ENCODE measurements at places on chromosomes 5 and 9.

DNA sequence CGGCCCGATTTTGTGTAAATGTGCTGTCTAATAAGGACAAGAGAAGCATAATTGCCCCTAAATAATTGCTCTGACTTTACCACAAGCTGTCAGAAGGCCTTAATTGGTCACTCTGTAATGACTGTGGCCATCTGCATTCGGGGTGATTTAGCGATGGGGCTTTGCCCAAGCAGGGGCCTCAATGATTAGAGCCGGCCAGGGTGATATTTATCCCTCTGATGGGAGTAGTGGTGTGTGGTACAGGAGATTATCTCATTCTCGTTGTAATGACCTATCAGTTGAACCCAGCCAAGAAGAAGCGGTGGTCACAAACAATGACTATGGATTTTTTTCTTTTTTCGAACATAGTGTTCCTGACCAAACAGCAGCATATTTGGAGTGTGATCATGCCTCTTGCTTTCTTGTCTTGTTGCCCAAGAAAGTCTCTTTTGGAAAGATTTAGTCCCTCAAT lies 72.0 kb upstream of the SAP30L start:
- DNase-seq: no peak

- no peak for DNase-seq
Observed at GRCh38 chr5:84385705-84386104, 1.0 kb upstream of the EDIL3 start.

DNA sequence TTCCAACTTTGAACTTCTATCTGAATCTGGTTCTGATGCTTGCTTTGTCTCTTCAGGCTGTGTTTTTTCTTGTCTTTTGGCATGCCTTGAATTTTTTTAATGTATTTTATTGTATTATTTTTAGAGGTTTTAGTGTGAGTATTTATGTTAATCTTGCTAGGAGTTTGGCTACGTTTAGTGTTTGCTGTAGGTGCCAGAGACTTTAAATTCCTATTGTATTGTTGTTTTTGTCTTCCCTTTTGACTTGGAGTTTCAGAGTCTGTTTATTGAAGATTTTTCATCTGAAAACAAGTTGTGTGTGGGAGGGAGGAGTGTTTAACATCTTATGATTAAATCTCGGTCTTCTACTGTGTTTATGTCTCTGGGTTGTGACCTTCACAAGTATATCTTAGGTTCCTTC lies 956.8 kb downstream of the TLE1 start:
- no peak for DNase-seq

DNA sequence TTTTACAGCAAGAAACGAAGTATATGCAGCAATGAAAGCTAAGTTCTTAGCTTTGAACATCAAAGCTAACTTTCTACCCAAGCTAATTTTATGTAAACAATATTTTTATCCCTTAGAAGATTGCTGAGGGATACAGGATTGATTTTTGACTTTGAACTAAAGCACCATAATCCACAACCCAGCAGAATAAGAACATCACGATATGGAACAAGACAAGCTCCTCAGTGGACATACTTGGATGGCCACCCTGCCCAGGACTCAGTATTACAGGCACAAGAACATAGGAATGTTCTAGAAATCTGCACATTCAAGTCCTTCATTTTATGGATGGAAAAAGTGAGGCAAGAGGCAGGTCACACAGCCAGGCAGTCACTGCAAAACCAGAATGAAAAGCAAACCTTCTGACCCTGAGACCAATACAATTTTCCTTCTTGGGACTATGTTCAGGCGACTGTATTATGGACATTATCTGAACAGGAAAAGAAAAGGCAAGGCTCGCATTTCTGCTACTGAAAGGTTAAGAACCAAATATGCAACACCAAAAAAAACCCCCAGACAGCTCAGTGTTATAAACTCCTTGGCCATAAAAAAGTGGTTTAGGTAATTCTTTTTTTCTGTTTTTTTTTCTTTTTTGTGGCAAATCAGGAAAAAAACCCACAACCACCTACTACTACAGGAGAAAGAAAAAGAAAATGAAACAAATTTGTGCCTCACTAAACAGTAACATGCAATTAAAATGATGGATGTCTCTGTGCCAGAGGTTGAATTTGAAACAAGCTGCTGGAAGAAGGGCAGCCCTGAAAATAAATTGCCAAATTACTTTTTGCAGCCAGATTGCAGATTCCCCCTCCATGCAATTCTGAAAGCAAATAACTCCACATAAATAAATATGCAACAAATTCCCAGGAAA lies 25.4 kb downstream of the EPB41L4B start:
- no peak for DNase-seq

- peak; percentile 1 for DNase-seq
Observed at GRCh38 chr5:94903726-94904125, 285.3 kb downstream of the SLF1 start.

DNA sequence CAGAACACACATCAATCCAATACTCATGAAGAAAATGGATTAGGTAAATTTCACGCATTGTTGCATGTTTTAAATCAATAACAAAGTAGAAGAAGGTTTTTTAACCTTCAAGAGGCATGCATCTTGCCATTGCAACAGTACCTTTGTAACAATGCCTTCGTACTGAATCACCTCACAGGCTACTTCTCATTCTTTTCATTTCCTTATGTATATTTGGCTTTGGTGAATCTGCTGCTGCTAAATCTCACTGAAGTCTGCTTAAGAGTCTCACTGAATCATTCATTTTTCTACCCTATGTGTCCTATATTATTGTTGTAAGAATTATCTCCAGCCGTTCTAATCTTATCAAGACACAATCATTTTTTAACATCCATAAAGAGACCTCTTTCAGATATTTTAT lies 152.5 kb downstream of the CDH10 start:
- DNase-seq: no peak

GRCh38 chr9:111969061-111969460 lies 72.4 kb downstream of the UGCG start:
- peak; percentile 64 for DNase-seq

GRCh38 chr9:28135549-28135948 lies 562.3 kb upstream of the C9orf72 start:
- no peak for DNase-seq

GRCh38 chr5:95163079-95163478 lies 121.8 kb downstream of the MCTP1 start:
- DNase-seq: no peak

DNA sequence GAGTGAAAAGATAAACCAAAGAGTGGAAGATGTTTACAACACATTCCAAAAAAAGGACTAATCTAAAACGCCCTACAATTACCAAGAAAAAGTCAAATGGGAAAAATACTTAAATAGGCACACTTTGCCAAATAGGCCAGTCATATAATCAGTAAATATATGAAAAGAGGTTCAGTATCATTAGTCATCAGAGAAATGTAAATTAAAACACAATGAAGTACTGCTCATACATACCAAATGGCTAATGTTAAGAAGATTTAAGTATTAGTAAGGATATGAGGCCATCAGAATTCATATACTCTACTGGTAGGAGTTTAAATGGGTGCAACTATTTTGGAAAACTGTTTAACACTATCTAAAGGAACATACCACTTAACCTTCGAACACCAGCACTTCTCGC lies 47.6 kb downstream of the ZDHHC21 start:
- DNase-seq: peak; percentile 14

- peak; percentile 66 for DNase-seq
Observed at GRCh38 chr5:78537821-78538220, 110.8 kb downstream of the LHFPL2 start.

- DNase-seq: no peak
Observed at GRCh38 chr9:113506090-113506589, 42.6 kb downstream of the RGS3 start.

DNA sequence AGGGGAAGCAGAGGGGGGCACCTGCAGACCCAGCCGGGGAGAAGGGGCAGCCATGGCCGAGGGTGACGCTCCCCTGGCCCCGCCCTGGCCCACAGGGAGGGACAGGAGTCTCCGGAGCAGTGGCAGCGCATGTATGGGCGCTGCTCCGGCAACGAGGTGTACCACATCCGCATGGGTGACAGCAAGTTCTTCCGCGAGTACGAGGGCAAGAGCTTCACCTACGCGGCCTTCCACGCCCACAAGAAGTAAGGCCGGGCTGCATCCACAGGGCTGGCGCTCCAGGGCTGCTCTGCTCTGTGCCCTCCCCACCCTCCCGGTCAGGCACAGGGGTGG lies 68.2 kb downstream of the KCNT1 start:
- DNase-seq: no peak

DNA sequence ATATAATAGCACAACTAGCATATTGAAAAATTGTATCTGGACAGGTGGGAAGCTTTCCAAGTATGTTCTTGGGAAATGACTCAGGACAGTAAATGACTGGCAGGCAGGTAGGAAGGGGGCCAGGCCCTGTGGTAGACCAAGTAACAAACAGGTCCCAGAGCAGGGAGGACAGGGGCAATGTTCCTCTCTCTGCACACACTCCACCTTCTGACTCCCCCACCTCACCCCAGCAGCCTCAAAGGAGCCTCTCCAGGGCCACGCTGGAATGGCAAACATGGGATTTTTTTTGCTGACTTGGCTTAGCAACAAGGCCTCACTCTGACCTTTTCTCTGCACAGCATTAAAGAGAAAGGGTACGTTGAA lies 31.1 kb upstream of the IQGAP2 start:
- no peak for DNase-seq

DNA sequence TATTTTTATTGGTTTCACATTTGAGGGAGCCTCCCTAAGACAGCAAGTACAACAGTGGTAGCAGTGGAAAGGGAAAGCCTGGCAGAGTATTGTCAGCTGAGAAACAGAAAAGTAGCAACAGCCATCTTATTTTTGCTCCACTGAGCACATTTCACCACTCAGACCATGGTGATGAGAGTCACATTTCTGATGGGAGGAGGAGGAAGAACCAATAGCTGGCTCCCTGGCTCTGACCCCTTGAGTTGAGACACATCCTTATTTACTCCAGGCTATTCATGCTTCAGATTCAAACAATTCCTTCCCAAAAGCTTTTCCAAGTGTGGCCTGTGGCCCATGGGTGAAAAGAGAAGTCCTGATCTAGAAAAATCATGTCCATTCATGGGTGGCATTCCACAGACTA lies 236.3 kb downstream of the ARHGAP26 start:
- DNase-seq: no peak

- no peak for DNase-seq
Observed at GRCh38 chr9:78674874-78675273, 377.9 kb downstream of the PSAT1 start.

DNA sequence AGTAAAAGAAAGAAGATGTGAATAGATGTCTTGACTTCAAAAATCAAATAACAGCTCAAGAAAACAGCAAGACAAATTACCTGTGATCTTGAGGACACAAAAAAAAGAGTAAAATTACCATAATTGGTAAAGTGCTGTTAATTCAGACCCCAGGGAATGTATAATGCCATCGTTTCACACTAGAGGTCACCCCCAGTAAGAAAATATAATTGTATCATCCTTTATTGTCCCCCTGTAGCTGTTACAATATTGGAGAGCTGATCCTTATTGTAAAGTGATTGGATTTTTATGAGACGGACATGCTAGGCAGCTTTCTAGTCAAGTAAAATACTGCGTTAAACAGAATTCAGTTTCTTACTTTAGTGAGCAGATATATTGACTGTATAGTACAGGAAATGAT lies 377.0 kb downstream of the TLE1 start:
- peak; percentile 5 for DNase-seq

DNA sequence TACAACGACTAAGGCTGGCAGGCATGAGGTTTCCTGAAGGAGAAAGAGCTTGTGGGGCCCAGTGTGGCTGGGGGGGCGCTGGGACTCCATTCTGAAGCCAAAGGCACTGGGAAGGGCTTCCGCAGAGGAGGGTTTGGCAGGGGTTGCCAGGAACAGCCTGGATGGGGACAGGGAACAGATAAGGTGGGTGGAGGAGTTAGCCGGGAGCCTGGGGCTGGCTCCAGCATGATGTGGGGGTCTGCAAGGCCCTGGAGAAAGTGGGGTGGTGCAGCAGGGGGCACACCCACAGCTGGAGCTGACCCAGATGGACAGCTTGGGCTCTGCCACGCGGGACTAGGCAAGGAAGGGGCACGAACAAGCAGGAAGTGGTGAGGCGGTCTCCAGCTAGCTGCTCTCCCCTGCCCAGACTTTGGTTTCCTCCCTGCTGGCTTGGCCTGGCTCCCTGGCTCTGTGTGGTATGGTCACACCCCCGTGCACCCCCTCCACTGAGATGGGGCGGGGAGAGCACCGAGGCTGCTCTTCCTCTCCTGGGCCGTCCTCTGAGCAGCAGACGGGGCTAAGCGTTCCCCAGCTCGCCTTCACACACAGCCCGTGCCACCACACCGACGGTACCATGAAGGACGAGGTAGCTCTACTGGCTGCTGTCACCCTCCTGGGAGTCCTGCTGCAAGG lies at the start of gene LTC4S:
TSS of gene LTC4S (plus strand) at position 519 of the 672 bp plus-strand sequence. CDS start at position 614, 95 bp downstream.
- peak; percentile 83 for DNase-seq

GRCh38 chr9:109182940-109183798 lies 16.1 kb upstream of the FRRS1L start:
- DNase-seq: peak; percentile 39

DNA sequence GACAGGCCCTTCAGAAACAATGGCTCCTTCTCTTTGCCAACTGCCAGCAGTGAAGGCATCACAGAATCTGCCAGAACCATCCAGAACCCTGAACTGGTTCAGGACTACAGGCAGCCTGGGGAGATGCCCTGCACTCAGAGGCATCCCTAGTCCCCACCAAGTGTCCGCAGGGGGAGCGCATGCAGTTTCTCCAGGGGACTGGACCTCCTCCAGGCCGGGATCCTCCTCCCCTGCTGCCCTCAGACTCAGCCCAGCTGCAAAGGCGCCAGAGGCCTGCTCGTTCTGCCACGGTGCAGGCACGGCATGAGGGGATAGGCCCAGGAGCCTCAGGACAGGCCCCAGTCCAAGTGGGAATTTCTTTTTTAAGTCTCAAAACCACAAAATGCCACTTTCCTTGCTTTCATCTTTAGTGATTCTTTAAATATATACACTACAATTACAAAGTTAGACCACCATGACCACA lies 72.0 kb downstream of the SEMA4D start:
- DNase-seq: no peak

GRCh38 chr5:160245506-160246086 lies 16.3 kb downstream of the FABP6 start:
- no peak for DNase-seq

DNA sequence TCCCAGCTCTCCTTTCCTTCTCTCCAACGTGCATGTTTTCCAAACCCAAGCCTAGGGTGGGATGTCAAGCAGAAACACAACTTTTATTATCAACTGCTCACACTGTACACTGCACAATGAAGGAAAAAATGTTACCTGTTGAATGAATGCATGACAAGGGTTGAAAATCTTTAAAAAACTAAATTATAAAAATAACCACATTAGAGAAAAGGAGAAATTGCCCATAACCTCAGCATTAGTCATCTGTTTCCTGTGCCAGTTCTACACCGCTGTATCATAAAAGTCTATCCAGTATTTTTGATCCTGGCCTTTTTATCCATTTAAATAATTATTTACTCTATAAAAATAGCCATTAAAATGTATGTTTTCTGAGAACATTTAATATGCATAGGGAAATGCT lies 101.1 kb downstream of the APBA1 start:
- no peak for DNase-seq

Data from fibroblast of skin of scalp (primary cell).